ENCODE measurements at places on chromosomes 1 and 21. TPM values are rescaled to one million over a fixed set of nuclear protein-coding genes. Genes with fewer than 3 reads are reported as not detected.

DNA sequence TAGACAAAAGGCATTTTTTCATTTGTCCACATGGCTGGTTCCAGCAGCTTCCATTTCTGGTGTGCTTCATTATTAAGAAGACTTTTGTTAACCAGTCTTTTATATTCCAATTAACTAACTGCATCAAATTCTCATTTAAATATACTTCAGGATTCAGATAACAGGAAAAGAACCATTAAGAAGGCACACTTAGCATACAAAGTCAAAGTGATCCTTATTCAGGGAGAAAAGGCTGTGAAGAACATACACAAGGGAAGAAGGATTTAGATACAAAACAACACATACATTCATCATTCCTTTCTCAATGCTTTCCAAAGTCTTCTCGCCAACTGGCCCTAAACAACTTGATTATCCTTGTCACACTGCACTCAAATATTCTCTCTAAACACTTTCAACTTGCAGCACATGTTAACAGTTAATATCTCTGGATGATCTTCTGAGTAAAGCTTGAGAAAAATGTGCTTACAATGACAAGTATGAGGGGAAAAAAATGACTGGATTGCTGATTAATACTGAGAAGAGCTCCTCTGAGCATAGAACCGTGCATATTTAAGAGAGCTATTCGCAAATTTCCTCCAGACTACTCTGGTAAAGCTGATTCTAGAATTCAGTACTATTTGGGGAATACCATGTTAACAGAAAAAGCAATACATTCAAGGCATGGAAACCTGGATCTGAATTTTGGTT is 225.2 kb upstream of the TNR start:
- no peak for DNase-seq

DNA sequence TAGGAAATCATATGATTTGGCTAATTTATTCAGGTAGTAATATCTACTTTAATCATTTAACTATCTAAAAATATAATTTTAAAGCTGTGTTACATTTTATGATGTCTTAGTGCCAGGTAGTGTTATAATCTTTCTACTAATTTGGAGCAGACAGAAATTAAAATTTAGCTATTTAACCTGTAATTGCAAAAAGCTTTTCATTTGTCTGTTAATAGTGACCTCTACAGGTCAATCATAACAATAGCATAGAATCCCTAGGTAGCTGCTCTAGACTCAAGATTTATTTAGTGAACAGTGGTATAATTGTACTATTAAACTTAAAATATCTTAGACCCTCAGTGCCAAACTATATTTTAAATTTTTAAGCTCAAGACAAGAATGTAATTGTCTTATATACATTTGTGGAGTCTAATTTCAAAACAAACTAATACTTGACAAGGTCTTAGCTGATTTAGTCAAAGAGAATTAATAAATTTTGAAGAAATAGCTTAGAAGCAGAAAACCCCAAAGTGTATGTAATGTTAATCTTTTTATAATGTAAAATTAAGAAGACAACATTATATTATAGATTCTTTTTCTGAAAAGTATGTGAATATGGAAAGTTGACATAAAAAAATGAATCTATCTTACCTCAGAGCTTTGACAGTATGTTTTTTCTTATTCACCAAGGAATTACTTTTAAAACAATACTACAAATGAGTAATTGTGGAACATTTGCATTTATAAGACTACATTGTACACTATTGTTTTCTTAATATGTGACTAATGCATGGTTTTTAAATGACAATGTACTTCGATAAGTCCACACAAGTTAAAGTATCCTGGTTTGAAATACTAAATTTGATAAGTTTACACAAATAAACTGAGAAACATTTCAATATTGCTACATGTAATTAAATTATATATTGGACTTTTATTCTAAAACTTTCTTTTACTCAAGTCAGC is 64.1 kb upstream of the RNPC3 start:
- DNase-seq, result no peak

Gene RHEX
- total RNA-seq, result not detected

Gene ACTL8
- total RNA-seq, result not detected

Gene VANGL1
- total RNA-seq, result 22.4 TPM

All from SJSA1 (cell line).